ENCODE measurements at places on chromosomes 3 and 15. TPM values are rescaled to one million over a fixed set of nuclear protein-coding genes. Genes with fewer than 3 reads are reported as not detected.

Gene WDR93
- total RNA-seq = not detected

DNA sequence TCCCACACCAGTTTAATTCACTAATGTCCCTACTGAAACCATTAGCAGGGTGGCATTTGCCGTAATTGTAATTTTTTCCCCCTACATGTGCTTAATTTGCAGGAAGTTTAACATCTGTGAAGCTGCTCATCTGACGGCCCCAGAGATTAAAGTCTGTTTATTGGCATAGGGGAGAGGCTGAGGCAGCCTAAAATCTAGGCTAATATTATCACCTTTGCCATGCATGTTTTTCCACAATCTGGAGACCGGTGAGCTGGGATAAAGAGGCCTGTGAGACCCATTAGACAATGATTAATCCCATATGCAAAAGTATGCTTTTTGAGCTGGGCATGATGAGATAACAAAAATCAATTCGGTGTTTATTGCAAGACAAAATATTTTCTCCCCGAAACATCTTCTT, 561.2 kb upstream of the ALCAM start:
- no peak for DNase-seq

Gene TM2D3
- total RNA-seq = 32.6 TPM

Gene DNASE1L3
- total RNA-seq = 0.78 TPM

GRCh38 chr3:105353485-105354161, 13.1 kb upstream of the ALCAM start:
- no peak for DNase-seq

DNA sequence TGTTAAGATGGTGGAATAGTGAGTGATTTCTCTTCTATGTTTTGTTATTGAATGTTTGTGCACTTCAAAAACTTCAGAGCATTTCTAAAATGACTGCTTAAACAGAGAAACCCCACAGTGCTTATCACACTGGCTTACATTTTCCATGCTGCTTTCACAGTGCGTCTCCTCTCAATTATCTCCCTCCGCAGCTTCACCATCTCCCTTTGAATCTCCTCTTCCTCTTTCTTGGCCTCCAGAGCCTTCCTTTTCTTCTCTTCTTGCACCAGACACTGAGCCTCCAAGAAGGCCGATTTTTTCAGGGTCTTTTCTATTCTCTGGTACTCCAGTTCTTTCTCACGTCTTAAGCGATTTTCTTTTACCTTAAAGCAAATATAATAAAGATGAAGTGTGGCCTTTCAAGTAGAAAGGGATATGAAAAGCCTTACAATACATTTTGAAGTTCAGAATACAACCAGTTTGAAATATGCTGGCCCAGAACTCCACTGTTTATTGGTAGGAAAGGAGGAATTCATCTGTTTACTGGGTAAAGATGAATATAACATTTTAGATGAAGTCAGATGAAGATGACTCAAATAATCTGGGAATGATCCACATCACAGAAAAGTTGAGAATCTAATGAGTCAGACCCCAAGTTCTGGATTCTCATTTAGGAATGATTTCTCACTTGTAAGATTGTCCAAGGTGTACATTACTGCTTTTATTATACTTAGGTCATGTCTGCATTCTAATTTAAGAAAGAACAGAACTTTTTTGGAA, 21.4 kb downstream of the CCDC191 start:
- DNase-seq = no peak

DNA sequence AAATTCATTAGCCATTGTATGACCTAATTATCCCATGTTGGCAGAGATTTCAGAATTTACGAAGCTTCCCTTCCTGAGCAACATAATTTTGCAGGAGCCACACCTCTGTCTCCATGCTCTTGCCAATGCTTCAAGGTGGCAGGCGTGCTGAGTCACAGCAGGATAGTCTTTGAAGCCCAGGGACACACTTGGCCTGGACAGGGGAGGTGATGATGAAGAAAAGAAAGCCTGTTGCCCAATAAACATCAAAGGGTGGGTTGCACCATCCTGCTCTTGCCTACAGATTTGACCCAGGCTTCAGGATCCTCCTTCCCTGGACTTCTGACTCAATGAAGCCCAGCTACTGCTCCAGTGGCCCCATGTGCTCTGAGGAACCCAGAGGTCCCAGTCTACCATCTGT, 117.1 kb downstream of the MINAR1 start:
- no peak for DNase-seq

Gene CXCR6
- not detected for total RNA-seq

Gene MORC1
- not detected for total RNA-seq

DNA sequence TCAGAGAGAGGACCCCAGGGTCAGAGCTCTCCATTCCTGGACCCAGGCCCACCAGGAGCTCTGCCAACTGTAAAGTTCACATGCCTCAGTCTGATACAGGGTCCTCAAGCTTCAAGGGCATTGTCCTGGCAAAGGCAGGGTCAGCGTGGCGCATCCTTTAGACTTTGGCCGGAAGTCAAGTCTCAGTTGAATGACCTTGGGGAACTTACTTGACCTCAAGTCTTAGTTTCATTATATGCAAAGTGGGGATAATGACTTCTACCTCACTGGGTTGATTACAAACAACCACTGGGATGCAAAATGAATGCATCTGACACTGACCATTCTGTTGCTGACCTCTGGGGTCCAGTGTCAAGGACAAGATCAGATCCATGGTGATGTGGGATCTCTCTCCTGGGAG, 70.6 kb upstream of the CTSH start:
- no peak for DNase-seq

- no peak for DNase-seq
Observed at GRCh38 chr3:171330938-171331337, 129.3 kb downstream of the TNIK start.

Gene TRAT1
- total RNA-seq = not detected

- no peak for DNase-seq
Observed at GRCh38 chr3:110352841-110353604, 718.6 kb upstream of the NECTIN3 start.

Gene GJD2
- total RNA-seq = not detected

Gene MB21D2
- 14.1 TPM for total RNA-seq

Gene SLC28A2
- total RNA-seq = not detected

DNA sequence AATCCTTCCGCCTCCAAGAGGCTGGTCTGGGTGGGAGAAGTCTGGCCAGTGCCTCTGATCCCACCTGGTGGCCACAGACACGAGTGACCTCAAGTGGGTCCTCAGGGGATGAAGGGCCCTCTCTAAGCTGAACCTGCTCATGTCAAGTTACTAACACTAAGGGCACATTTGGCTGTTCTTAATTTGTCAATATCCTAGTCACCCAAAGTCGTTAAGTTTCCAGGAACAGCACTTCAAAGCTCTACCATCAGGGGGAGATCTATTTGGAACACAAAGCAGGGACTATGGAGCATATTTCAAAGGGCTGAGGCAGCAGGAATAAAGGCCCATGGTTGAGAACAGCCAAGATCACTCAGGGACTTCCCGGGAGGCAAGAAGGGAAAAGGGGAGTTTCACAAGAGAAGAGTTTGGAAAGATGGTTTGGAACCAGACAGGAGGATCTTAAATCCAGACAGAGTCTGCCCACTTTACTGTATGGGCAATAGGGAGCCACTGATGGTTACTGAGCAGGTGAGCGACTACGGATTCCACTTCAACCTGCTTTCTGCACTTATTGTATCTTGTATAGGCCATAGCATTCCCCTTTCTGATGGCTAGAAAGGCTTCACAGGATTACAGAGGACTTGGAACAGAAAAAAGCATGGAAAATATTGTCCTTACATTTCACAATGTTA, 13.7 kb downstream of the OXTR start:
- no peak for DNase-seq

Measured in glomerular endothelial cell (primary cell).